Panc1 (cell line): ENCODE measurements at places on chromosomes 2 and 18.

- no peak for DNase-seq
Observed at GRCh38 chr2:64727013-64727767, 73.5 kb upstream of the SERTAD2 start.

DNA sequence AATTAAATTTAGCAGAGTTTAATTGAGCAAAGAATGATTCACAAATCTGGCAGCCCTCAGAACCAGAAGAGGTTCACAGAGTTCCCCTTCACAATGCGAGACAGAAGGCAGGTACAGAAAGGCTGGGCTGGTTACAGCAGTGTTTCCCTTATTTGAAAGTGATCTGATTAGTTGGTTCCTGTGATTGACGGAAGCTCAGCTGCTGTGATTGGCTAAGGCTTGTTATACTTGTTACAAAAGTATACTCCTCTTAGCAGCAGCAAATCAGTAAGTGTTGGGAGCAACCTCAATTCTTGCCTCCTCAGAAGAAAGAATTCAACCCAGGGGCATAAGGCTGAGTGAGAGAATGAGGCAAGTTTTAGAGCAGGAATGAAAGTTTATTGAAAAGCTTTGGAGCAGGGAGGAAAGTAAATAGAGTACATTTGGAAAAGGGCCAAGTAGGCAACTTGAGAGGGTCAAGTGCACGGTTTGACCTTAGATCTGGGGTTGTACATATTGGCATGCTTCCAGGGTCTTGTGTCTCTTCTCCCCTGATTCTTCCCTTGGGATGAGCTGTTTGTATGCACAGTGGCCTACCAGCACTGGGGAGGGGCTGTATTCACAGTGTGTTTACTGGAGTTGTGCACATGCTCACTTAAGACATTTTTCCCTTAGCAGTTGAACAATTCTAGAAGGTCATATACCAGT, 431.8 kb upstream of the RAB12 start:
- no peak for DNase-seq

DNA sequence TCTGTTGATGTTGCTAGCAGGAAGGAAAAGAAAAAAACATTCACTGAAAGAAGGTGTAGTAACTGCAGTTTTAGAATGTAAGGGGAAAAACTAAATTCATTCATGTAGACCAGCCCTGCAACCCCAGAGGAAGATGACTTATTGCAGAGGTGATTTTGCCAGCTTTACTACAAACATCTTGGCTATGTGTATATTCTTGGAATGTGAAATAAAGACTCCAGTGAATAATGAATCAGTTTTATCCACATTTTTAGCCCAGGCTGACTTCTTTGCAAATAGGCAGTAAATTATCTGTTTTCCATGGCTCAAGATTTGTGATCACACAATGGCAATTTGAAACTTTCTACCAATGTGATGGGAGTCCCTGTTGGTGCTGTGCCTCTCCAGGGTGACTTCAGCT, 206.1 kb upstream of the SETBP1 start:
- no peak for DNase-seq

DNA sequence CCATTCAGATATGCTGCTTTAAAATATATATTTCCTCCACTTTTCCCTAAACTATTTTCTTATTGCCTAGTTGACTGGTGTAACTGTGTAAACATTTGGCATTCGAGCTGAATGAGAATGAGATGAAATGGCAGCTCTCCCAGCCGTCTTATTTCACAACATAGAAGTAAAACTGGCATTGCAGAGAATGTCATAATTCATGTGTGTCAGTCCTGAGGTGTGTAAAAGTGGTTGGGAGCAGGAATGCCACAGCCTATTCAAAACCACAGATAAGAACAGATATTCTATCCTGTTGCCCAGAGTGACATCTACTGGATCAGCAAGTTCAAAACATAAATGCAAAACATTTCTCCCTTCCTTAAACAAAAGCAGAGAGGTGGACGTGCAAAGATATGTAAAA, 565.5 kb upstream of the CHAC2 start:
- peak; percentile 10 for DNase-seq

DNA sequence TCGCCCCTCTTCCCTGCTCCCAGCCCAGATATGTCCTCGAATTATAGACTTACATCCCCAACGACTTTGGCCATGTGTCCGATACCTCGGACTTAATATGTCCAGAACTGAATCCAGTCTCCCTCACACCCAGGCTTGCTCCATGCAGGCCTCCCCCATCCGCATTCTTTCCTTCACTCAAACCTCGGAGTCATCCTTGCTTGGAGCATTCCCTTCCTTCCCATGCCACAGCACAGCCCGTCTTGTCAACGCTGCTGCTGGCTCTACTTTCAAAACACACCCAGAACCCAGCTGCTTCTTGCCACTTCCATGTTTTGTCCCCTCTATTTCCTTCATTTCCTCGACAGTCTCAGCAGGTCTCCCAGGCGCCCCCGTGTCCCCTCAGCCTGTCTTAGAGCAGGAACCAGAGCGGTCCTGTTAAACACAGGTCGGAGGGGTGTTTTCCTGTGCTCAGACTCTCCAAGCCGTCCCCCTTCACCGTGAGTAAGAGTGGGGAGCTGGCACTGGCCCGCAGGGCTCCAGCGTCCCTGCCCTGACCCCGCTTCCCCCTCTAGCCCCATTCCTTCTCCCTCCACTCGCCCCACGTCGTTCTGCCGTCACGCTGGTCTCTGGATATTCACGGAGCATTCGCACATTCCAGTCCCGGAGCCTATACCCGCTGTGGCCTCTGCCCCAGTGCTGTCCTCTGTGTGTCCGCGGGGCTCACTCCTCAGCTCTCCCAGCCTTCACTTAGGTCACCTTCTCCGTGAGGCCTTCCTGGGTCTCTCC, 54.4 kb downstream of the VAPA start:
- DNase-seq, result no peak

- DNase-seq, result no peak
Observed at GRCh38 chr18:77207540-77207939, 42.1 kb upstream of the GALR1 start.

DNA sequence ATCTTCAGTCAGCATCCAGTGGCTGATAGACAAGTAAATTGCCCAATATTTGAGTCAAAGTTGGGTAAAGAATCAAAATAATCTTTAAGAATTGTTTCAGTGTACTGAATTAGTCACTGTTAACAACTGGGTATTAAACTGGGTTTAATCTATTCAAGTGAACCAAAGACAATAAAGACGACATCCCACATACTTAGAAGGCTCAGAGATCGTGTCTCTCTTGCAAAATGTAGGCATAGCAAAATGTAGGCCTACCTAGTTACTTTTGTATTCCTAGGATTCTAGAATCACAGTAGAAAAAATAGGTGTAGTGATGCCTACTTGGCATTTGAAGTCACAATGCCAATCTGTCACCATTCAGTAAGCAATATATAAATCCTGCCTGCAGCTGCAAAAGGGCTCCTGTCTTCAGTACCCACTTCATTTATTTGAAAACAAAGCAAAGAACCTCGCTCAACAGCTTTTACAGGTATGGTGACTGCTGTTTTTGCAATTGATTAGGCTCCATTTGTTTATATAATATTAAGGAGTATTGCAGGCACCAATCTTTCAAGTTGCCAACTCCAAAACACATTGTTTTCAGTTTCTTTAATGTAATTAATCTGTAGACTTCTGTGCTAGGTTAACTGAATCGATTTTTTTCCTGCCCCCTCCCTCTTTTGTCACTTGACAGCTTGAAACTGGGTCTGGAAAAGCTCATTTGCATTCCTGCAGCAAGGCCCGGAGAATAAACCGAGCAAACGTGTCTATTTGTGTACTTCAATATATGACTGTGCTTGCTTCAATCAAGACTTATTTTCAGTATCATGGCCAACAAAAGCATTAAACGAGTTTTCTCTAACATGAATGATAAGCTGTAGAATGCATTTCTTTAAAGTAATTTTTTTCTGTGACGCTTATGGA, 1074.9 kb downstream of the TDRD15 start:
- DNase-seq, result no peak

DNA sequence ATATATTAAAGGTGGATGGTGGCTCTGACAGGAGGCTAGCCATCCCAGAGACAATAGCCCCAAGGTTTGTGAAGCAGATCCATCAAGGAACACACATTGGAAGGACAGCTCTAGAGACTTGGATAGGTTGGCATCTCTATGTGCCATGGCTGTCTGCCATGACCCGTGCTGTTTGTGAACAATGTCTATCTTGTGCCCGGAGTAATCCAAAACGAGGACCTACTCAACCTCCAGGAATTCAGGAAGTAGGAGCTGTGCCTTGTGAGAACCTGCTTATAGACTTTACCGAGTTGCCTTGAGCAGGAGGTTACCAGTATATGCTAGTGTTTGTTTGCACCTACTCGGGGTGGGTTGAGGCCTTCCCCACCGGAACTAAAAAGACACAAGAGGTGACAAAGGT, 43.1 kb upstream of the SELENOI start:
- DNase-seq, result no peak
